ELF-1 (cell line): ENCODE measurements at places on chromosomes 6 and 20.
A peak's percentile ranks its signal among the peaks of the same experiment; 100 is the strongest.

GRCh38 chr6:124463271-124463670, 499.0 kb upstream of the RNF217 start:
- no peak for DNase-seq

GRCh38 chr20:15834857-15835256, 738.4 kb downstream of the KIF16B start:
- DNase-seq, result no peak

GRCh38 chr6:16894301-16894700, 133.0 kb upstream of the ATXN1 start:
- no peak for DNase-seq

DNA sequence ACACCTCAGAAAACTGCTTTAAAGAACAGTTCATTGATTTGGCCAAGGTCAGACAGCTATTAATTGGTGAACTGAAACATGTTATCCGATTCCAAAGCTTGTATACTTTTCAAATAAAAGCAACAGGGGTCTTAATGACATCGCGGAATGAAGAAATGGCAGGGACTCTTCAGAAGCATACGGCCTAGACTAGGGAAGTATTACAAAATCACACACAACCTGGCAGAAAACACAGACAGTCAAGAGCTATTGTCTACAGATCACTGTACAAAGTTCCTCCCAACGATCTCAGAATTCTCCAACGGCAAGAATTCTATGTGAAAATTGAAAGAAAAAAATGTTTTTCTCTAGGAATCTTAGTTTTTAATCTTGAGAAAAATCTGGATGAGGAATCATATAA, 105.5 kb downstream of the PTPRK start:
- no peak for DNase-seq

DNA sequence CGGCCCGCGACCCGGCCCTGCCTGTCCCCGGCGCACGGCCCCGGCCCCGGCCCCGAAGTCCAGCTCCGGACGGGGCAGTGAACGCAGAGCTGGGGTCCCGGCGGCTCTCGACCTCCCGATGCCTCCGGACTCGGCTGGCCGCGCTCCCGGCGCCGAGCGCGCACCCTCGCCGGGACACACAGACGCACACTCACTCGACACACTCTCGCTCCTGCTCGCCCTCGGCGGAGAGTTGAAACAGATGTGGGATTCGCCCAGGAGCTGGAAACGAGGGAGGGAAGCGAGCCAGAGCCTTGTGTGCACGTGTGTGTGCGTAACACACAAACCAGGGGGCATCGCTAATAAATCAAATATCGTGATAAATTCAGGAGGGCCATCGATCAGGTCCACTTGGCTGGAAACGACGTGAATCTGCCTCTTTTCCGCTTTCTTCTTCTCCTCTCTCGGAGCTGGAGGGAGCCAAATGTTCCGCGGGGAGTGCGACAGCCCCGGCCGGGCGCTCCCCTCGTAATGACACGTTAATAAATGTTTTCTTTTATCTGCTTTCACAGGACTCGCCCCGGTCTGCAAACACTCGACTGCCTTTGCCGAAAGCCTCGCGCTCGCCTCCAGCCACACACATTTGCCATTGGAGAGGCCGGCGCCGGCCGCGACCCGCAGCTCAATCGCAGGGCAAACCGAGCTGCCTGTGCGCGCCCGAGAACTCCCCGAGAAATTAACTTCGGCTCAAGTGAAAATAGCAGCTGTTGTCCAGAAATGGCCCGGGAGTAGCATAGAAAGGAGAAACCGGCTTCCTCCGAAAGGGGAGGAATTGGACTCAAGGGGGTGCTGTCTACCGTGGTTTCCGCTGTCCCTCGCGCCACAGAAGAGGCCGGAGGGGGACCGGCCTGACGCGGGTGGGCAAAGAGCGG, 828 bp upstream of the SULF2 start:
- peak; percentile 87 for DNase-seq
